ENCODE measurements at places on chromosomes 13 and 19.

GRCh38 chr19:2854849-2855248 is 12.3 kb upstream of the ZNF556 start:
- DNase-seq = no peak

DNA sequence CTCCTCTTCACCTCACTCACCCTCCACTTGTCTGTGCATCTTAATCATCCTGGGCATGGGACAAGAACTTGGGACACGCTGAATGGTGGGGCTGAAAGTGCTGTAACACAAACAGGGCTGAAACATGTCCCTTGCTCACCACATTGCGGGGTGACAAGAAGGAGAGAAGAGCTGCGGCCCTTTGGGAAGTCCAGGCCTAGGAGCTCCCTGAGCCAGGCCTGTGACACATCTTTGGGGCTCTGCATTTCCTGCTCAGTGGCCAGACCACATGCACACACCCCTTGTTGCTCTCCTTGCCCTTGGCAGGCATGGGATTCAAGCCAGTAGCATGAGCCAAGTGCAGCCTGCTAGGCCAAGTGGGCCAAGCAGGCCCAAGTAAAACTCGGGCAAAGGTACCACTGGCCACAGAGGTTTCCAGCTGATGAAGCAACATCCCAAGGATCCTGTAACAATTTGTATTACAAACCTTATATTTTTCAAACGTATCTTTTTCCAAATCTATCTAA is 1384.3 kb upstream of the PCDH20 start:
- no peak for DNase-seq

- peak; percentile 99 for DNase-seq
Observed at GRCh38 chr13:52652196-52652979, at the start of gene SUGT1. Gene SUGT1, plus strand, starts transcription at chr13:52652836. Its CDS starts 85 bp downstream, at chr13:52652921.

DNA sequence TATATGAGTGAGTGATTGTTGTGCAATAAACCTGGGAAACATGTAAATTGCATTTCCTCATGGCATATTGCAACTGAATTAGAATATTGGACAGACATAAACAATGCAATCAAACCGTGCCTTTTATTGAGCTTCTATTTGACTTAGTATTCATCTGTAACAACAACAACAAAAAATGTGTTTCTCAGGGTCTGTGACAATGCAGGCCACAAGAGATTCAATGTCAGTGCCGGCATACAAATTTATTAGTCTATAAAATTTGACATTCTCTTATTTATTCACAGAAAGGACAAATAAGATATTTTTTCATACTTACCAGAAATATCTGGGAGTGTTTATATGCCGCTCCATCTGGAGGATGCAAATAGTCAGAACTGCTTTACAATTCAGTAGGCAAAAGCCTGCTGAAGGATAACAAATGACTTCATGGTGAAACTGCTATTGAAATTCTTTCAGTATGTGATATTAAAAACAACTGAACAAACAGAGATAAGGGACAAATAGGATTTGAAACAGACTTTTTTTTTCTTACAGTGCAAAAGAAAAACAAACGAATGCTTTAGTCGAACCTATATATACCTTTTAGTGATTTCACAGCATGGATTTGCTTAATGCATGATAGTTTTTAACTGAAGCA is 77.2 kb downstream of the DACH1 start:
- DNase-seq = no peak

- peak; percentile 21 for DNase-seq
Observed at GRCh38 chr19:384799-385169, 24.2 kb downstream of the C2CD4C start.

DNA sequence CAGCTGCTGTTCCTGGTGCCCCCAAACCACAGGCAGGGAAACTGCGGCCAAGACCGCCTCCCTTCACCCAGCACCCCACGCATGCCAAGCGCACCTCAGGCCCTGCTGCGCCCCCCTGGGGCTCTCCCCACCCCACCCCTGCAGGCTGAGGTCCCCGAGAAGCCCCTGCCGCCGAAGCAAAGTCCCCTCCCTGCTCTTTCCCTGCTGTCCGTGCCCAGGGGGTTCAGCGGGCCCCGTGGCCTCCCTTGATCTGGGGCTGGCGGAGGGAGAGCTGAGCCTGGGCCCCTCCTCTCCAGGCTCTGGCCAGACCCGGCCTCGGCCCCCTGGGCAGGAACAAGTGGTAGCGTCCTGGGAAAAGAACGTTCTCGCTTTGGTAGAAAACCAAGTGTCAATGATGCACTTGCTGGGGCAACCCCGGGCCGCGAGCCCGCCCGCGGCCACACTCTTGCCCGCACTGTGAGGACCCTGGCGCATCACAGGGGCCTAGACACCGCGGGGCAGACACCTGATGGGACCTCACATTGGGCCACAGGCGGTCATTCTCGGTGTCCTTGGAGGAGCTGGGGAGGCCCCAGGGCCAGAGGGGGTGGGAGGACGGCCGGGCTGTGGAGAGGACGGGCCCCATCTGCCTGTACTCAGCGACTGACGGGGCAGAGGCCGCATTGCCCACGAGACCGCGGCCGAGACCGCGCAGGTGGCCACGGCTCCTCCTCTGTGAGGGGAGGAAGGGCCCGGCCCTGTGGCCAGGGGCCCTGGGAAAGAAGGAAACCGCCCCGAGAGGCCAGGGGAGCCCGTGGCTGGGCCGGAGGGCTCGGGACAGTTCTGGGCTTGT is 29.0 kb downstream of the GPX4 start:
- DNase-seq = no peak

DNA sequence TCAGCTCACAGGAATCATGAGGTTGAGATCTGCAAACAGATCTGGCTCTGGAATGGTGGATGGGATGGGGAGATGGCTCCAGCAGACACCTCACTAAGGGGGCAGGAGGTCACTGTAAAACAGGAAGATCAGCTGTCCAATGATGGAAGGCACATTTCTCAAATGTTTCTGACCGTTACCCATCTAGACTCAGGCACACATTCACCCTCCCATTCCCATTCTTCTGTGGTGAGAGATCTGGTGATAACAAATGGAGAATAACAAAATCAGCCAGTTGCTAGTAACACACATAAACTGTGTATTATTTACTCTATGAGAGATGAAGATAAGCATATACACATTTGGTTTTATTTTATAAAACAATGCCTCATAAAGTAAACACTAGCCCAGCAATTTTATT is 235.9 kb downstream of the TSHZ3 start:
- DNase-seq = no peak

- no peak for DNase-seq
Observed at GRCh38 chr19:1377176-1377964, 6.3 kb upstream of the NDUFS7 start.

DNA sequence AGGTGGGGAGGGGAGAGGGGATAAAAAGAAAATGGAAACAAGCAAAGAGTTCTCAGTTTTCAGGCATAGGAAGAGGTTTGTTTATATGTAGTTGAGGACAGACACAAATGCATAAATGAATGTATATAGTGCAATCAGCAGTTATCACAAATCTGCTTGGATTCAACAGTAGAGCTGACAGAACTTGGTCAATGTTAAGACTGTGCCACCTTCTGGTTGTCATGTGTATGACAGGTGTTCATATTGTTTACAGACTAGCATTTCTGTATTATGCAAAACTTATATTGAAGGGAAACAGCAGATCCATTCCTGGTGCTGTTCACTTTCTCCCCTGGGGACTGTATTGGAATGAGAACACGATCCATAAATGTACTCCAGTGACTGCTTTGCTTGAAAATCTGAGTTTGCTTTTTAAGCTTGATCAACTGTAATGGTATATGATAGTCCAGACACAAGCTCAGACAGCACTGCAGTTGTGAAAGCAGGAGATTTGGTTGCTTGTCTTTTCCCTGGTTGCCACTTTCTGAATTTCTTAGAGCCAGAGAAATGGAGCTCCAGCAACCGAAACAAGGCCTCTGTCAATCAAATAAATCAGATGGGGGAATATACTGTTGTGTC is 319.5 kb upstream of the OBI1 start:
- peak; percentile 77 for DNase-seq

GRCh38 chr13:40101708-40102359 is 446.4 kb downstream of the COG6 start:
- DNase-seq = peak; percentile 76

DNA sequence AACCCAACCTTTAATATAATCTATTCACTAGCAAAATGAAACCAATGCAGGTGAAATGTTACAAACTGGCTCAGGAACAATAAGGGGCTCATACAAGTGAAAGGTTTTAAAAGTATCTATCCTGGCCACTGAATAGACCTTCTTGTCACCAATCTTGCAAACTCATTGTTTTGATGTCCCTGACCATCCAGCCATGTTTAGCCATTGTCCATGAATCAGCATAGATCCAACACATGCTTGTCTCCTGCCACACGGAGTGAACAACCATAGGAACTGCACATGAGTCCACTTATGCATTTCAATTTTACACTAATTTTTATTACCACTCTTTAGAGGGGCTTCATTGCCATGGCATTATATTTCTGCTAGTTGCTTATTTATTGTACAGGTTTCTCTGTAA is 331.4 kb downstream of the GPC5 start:
- no peak for DNase-seq

DNA sequence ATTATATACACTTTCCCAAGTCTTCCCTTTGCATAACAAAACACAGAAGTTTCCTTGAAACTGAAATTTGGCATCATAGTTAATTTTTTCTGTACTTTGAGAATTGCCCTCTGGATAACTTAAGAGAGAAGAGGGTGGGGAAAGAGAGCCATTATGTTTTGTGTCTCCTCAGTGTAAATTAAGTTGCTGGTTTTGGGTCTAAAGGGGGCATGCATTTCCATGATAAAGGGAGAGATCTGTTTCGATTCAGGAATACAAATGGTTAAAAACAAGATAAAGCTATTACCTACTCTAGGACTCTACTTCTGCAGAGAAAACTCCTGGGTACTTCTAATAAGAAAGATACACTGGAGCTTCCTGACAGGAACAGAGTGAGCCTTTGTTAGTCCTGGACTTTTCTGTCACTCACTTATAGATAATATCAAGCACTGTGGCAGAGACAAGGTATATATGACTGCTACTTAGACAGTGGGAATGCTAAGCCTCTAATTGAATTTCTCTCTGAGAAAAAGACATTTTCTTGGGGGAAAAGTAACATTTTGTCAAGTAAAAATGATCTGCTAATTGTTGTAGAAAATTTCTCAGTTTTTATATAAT is 142.8 kb upstream of the PCDH9 start:
- no peak for DNase-seq

DNA sequence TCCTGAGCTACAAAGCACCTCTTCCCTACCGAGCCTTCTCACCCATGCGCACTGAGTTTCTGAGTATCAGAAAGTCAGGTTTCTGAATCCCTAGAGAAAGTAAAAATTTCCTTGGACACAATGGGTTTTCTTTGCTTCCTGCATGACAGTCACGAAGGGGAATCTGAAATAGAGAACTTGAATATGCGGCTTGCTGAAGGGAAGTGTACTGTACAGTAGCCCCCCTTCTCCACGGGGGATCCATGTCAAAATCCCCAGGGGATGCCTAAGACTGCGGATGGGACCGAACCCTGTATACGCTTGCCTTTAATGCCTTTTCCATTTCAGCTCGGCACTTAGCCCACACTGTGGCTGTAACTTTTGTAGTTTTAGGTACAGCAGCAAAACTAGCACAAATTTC is 107.9 kb downstream of the GGACT start:
- DNase-seq = no peak

DNA sequence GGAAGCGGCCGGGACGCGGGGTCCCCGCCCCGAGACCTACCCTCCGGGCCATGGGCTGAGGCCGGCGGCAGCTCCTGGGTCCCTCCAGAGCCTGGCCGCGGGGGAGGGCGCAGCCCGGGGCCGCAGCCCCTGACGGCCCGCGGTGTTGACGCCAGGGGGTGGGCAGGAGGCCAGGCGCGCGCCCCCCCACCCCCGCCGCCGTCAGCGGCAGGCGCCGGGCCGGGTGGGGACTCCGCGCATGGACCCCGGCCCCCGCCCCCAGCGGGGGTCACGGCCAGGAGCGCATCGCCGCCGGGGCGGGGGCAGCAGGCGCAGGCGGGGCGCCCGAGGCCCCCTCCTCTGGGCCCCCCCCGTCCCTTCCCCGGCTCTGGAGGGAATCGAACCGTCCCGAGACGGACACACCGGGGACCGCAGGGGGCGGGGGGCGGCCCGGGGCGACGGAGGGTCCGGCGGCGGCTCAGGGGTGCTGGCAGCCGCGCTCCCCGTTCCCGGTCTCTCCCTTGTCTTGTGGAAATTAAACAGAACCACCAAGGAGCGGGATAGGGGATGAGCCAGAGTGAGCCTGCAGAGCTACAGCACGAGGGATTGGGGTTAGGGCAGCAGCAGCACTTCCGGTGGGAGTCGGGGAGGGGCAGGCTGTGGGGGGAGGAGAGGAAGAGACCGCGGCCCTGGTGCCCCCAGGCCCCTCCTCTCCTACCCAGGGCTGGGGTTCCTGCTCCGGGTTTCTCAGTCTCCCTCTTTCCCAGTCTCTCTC is at the start of gene MEIS3:
MEIS3 (minus strand) TSS at position 498 of the 754 bp plus-strand sequence; CDS start at position 52, 446 bp downstream.
- DNase-seq = no peak

GRCh38 chr19:38597075-38597474 is 20.7 kb downstream of the MAP4K1 start:
- no peak for DNase-seq

Data from GM12865 (cell line).